ENCODE measurements at places on chromosomes 5 and 9. TPM values are rescaled to one million over a fixed set of nuclear protein-coding genes. Genes with fewer than 3 reads are reported as not detected.

DNA sequence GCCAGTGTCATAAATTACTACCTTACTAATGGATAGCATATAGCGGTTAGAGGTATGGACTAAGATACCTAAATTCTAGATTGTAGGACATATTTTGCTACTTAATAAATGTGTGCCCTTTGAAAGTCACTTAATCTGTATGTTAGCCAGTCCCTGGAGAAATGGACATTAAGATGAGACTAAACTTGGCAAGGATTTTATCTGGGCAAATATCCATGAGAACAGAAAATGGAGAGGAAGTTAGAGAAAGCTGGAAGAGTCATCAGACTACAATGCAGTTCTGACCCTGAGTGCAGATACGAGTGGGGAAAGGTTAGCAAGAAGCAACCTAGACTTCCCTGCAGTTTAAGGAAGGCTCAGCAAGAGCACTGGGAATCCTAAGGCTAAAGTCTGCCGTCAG is 33.0 kb downstream of the TBCA start:
- DNase-seq, result no peak

- peak; percentile 50 for DNase-seq
Observed at GRCh38 chr5:69368458-69369339, 621 bp downstream of the AK6 start.

GRCh38 chr5:55657443-55657842 is 54.7 kb downstream of the SLC38A9 start:
- DNase-seq, result no peak

DNA sequence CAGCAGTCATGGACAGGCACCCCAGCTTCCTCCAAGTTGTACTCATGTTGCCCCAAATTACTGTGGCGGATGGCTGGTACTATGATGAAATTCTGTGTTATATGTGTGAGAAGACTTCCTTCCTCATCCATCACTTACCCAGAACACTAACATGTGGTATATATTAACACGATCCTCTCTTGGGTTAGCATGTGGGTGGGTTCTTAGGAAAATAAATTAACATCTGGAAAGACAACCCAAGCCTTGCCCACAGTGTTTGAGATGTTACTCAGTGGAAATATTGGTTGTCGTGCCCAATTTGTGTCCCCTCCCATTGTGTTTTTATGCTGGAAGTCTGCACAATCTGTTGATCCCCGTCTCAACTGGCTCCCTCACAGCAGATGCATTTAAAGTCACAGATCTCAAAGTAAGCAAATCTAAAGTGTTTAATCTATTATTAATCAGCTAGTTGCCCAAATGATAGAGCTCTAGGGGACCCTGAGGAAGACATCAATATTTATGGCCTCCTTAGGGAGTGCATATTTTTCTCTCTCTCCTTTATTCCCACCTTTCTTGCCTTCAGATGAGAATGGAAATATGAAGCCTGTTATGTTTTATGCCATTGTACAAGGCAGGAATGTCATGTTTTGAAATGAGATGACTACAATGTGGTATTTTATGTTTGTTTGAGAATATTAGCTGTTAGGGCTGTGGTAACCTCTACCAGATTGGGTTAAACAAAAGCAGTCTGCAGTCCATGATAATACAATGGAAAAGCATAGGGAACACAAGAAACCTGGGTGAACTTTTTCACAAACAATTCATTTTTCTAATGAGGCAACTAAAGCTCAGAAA is 93.9 kb downstream of the GRIA1 start:
- DNase-seq, result no peak

- DNase-seq, result no peak
Observed at GRCh38 chr9:128182893-128183588, 8.3 kb downstream of the CIZ1 start.

DNA sequence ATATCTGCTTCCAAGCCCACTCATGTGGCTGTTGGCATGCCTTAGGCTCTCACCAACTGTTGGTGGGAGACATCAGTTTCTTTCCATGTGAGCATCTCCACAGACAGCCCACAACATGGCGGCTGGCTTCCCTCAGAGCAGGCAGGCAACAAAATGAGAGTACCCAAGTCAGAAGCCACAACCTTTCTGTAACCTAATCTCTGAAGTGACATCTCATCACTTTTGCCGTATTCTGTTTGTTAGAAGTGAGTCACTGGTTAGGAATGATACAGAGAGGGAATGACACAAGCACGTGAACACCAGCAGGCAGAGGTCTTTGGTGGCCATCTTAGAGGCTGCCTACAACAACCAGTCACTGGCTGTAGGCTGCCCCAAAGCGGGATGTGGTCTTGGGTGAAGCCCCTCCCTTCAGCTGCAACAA is 88.6 kb upstream of the RASGRF2 start:
- no peak for DNase-seq

The GRK6 gene
- 34.1 TPM for polyA plus RNA-seq

All from left renal cortex interstitium (tissue), 4 donors.